ENCODE measurements at places on chromosomes 2 and 18. TPM values are rescaled to one million over a fixed set of nuclear protein-coding genes. Genes with fewer than 3 reads are reported as not detected.

The SFT2D3 gene
- total RNA-seq: 4.1 TPM

The CEP68 gene
- total RNA-seq: 12.7 TPM

The TRIM43 gene
- total RNA-seq: not detected

The PROKR1 gene
- not detected for total RNA-seq

The ST8SIA3 gene
- total RNA-seq: not detected

The REG1B gene
- total RNA-seq: not detected

The STARD6 gene
- not detected for total RNA-seq

The CKAP2L gene
- total RNA-seq: 0.26 TPM

- DNase-seq: no peak
These were observed 46.3 kb downstream of the MYO1B start for GRCh38 chr2:191291471-191291870.

DNA sequence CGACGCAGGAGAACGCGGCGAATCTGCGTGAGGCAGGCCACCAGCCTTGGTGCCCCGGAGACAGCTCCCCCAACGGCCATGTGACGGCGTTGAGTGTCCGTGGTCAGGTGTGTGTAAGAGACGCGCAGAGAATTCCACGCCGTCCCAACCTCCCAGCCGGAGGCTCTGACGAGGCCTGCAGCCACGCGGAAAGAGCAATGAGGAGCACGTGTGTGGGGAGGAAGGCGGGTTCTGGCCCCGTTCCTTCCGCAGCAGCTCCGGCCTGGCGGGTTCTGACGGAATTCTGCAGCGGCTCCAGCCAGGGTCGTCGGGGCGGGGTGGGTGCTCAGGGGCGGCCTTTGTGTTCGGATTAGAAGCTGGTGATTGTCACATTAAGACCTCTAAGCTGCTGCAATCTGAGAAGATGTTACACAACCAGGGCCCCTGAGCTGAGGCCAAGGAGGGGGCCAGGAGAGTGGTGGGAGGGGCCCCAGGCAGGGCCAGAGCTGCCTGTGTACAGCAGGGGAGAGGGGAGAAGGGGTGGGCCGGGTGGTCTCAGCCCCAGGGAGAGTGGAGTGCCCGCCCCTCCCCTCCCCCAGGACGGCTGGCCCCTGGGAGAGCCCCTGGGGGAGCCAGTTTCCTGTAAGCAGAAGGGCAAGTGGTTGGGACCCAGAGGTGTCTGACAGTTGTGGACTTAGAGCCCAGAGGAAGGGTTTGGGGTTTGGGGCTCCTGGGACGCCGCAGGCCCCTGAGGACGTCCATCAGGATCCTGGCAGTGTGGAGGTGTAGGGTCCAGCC is 5.1 kb upstream of the GAL3ST2 start:
- DNase-seq: peak; percentile 24

DNA sequence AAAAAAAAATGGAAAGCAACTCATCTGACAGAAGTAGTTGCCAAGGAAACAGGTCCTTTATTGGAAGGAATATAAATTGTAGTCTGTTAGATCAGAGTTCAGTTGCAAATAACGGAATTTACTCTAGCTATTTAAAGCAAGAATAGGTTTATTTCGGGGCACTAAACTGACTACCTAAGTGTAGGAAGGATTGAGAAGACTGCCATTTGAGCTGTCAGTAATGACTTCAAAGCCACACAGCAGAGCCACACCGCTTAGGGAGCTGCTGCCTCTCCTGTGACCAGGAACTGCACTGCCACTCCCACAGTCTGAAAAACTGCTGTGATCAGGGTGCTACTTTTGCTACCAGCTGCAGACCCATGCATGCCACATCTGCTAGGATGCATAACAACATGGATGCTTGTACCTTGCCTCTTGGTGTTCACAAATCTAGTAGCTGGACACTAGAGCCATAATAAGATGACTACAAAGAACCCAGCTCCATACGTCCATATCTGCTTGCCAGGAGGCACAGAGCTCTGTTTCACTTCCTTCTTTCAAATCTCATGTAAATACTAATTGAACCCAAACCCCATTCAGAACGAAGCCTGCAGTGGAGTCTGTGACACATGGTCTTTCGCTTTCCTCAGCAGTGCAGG is 2.2 kb downstream of the DSG2 start:
- no peak for DNase-seq

DNA sequence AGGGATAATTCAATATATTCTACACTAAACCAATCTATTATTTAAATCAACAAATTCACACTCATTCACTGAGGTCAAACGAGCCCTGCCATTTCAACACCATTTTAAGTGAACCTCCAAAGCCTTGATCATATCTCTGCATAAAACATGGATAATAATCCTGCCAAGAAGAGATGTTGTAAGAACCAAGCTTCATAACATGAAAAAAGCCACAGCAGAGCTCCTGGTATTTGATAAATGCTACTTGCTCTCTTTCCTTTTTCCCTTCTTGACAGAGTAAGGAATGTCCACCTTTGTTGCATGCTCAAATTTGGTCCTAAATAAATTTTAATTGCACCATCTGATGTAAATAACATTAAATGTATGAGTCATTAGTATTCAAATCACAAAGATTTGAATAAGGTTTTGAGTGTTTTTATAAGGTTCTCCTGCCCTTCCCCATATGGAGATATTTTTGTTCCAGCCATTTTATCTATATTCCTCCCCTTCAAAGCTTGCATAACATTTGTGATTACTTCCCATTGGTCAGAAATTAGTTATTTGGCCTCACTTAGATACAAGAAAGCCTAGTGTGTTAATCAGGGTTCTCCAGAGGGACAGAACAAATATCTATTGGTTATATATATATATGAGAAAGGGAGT is 318.8 kb downstream of the RND3 start:
- DNase-seq: peak; percentile 61

DNA sequence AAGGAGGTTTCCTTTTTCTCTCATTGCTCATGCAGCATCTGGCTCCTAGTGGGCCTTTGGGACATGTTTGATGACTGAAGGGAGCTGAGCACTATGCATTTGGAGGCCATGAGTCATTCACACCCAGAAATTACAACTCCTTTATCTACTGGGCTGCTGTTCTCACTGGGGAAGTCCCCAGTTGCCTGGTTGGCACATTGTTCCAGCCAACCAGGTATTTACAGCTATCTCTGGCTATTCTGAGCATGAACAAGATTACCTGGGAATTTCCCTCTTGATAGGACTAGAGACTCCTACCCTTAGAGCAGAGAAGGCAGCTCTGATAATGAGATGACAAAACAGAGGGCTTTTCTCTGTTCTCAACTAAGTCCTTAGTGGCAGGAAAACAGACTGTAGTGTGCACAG is 206.5 kb downstream of the SETBP1 start:
- DNase-seq: no peak

- DNase-seq: no peak
These were observed 528 bp upstream of the PPP4R3B start for GRCh38 chr2:55618025-55618274.

- no peak for DNase-seq
These were observed 105.3 kb upstream of the BCL2L11 start for GRCh38 chr2:111015283-111015995.

- DNase-seq: no peak
These were observed 277.3 kb downstream of the LRATD1 start for GRCh38 chr2:14909795-14910194.

GRCh38 chr2:46134531-46135227 is 162.5 kb upstream of the EPAS1 start:
- DNase-seq: peak; percentile 34

GRCh38 chr2:173101687-173102086 is 26.0 kb downstream of the MAP3K20 start:
- no peak for DNase-seq

DNA sequence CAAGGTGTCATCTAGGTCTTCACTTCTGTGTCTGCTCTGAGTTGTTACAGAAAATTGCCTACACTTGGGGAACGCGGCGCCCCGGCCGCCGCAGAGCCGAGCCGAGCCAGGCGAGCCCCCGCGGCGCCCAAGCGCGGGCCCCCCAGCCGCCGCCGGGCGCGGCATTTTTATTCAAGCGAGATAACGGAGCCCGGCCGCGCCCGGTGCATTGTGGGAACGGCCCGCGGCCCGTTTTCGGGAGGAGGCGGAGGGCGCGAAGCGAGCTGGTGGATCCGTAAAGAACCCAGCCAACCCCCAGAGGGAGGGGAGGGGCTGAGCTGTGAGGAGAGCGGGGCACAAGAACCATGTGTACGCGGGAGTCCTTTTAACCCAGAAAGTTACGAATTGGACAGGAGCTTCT is 191.8 kb downstream of the FTCDNL1 start:
- DNase-seq: peak; percentile 56

DNA sequence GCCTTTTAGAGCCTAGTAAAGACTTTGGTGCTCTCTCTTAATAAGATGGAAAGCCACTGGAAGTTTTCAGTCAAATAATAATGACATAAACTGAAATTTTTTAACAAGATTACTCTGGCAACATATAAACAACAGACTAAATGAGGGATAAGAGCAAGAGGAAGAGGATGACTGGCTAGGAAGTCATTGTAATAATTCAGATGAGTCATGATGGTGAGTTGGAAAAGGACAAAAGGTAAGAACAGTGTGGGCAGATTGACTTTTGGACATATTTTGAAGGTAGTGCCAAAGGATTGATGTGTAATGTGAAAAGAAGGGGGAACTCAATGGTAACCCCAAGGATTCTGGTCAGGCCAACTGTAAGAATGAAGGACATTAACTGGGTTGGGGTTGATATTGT is 310.3 kb downstream of the NOL4 start:
- peak; percentile 8 for DNase-seq
